Sciatic nerve (tissue), 2 donors: ENCODE measurements at places on chromosomes 7 and 10.

DNA sequence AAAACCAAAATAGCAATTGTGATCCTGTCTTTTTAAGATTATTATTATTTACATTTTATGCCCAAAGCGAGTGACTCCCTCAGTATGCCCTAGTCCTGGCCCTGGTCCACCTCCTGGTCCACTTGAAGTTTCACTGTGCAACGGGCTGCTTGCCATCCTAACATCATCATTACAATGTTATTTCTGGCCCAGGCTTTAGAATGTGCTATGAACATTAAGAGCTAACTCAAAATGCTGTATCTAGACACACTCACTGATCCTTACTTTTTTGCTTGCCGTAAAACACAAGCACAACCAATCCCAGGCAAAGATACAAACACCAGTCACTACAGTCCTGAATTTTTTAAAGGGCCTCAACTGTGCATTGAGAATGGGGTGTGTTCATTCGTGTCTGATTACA, 38.4 kb downstream of the RHOBTB1 start:
- DNase-seq: no peak

DNA sequence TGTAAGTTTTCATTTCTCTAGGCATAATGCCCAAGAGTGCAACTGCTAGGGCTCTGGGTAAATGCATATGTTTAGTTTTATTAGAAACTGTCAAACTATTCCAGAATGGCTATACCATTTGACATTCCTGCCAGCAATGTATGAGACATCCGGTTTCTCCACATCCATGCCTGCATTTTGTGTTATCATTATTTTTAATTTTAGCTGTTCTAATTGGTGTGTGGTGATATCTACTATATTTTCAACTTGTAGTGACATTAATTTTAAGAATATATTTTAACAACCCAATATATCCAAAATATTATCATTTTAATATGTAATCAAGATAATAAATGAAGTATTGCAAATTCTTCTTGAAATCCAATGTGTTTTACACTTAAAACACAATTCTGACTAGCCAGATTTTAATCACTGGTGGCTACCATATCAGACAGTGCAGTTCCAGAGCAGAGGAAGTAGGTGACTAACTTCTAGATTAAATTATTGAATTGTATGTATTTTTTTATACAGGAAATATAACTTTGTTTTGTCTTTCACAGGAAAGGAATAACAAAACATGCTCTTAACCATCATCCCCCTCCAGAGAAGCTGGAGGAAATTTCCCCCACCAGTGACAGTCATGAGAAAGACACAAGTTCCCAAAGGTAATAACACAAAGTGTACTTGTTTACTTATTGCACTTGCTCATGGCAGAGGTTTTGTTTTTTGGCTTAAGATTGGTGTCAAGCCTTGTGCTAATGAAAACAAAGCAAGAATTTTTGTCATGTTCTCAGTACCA, 6.4 kb downstream of the FAM149B1 start:
- no peak for DNase-seq

DNA sequence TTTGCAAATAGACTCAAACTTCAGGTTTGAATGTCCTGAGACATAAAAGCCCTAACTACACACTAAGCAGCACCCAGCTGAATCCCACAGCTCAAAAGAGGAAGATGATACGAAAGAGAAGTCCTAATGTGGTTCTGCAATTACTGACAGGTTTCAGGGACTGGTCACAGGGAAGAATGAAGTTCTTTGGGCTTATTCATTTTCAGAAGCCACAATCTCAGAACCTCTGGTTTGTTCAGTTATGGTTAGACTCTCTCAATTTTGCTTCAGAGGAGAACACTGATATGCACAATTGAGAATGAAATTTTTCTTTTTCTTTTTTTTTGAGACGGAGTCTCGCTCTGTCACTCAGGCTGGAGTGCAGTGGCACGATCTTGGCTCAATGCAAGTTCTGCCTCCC, 94.6 kb upstream of the FAM180A start:
- no peak for DNase-seq

DNA sequence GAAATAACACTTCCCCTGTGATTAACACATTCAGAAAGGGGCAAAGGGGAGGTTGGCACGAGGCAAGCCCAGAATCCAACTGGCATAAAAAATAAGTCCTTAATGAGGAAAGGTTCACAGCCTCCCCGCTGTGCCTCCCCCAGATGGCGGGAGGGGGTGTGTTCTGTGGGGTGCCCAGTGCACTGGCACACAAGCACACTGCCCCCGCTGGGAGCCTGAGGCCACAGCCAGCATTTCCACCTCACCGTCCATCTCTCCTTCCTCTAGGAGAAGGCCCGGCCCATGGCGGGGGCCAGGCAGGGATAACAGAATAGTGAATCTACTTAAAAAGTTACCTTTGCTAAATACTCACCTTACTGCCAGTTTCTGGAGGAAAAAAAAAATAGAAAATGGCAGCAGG, 43.2 kb downstream of the PRKAG2 start:
- DNase-seq: no peak

DNA sequence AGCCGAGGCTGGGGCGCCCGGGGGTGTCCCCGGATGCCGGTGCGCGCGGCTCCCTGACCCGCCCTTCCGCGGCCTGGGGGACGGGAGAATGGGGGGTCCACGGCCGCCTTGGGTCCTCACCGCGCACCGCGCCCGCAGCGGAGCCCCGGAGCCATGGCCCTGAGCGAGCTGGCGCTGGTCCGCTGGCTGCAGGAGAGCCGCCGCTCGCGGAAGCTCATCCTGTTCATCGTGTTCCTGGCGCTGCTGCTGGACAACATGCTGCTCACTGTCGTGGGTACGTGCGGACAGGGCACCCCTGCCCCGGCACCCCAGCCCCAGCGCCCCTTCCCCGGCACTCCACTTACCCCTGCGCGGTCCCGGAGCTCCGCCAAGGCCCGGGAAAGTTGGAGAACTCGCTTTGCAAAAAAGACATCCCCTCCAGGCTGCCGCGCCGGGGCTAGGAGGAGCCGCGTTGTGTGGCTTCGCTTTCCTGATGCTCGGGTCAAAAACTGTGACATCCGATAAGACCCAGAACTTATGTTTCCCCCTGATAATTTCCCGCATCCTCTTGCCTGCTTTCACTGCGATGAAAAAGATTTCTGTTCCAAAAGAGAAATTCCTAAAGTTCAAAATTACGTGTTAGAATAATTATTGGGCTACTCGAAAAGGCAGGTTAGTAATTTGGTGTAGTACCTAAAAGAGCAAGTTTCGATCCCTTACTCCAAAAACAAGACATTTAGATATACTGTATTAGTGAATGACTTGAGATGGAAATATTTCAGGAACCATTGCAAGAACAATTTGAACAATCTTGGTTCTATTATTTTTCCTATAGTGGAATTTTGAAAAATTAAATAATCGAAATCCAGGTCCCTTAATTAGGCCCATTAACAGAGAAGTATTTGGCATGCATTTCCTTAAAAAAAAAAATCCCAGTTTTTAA, 888 bp downstream of the SLC18A2 start:
- DNase-seq: no peak

- DNase-seq: no peak
Observed at GRCh38 chr10:74981831-74982633, 129.4 kb upstream of the SAMD8 start.

GRCh38 chr7:131908714-131909113, 352.3 kb upstream of the PODXL start:
- DNase-seq: no peak

DNA sequence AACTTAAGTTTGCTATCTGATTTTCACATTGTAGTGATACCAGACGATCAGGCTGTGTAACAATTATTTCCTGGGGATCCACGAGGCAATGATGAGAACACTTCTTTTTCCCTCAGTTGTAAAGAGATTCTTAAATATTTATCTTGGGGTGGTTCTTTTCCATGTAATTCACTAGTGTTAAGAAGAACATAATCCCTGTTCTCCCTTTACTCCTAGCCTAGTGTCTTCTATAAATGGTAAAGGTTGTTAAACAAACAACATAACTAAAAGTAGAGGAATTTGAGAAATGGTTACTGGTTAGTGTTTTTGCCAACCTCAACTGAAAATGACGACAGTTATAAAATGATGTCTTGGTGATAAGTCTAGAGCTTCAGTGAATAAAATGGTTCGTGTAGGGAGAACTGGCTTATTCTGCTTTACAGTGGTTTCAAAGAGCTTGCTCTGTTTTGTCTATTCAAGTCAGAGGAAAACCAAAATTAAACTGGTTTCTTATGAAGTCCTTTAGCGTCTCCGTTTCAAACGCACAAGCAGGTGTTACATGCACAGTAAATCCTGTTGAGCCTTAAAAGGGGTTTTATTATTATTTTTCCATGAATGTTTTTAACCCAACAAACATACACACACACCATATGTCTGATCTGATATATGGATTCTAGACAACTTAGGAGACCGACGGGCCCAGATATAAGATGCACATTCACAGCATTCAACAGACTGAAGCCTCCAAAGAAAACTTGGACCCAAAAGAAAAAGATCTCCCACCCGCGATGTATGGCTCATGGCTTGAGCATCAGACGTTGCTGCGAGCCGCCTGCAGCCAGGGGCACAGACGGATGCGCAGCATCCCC, 1.1 kb downstream of the TBX20 start:
- DNase-seq: no peak

DNA sequence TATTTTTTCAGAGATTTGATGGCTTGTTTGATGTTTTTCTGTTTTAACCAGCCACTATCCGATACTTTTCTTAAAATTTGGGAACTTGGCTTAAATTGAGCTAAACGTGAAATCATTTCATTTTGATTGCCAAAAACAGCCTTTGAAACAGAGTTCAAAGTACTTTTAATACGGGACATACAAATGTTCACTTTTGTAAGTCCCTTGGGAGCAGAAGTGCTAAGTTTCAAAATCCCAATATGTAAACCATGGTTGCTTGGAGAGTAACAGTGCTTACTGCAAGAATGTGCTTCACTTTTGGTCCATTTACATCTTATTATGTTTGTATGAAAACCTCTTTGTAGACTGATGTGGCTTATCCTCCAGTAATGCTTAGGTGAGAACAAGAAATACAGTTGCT, 10.9 kb downstream of the PNPLA8 start:
- DNase-seq: no peak
